Psoas muscle (tissue), 8 donors: ENCODE measurements at places on chromosomes 7 and 10.

DNA sequence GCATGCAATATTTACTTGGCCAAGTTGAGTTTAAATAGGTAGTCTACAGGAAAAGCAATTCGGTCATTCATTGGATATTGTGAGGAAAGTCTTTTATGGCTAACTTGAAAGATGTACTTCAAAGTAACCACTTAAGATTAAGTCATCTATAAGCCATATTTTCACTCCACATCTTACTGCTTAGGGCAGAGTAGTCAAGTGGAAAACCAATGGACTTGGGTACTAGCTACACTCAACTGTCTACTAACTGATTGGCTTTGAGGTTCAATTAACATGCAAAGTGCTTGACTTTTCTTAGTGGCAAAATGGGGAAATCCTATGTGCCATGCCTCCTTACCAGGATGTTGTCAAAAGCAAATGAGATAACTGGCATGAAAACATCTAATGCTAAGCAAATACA lies 51.0 kb downstream of the CAV1 start:
- no peak for DNase-seq

GRCh38 chr10:64071218-64071617 lies 550.0 kb downstream of the REEP3 start:
- no peak for DNase-seq

- no peak for DNase-seq
Measured at GRCh38 chr7:55235115-55235514, 130.0 kb upstream of the LANCL2 start.

DNA sequence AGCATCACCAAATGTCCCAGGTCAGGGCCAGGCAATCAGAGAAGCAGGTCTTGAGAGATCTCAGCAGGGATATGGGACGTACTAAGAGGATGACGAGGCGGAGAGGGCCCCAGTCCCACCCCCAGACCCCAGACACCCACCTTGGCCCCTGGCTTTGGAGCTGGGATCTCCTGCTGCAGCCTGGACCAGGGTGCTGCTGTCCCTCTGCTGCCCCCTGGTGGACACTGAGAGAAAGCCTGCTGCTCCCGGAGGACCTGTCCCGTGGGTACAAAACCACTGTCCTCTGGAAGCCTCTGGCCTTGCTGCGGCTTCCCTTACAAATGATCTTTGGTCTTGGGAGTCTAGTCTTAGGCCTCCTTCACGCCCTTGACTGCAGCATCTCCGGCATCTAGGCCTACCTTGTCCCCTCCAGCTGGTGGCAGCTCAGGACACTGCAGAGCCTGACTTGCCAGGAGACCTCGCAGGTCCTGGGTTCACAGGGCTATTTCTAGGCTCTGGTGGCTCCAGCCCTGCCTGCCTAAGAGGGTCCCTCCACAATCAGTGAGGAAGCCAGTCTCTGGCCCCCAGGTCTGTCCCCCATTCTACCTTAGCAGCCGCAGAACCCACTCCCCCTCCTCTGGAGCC lies 97.1 kb downstream of the RGS10 start:
- peak; percentile 91 for DNase-seq

GRCh38 chr7:22885797-22886261 lies 63.2 kb upstream of the TOMM7 start:
- DNase-seq: no peak

DNA sequence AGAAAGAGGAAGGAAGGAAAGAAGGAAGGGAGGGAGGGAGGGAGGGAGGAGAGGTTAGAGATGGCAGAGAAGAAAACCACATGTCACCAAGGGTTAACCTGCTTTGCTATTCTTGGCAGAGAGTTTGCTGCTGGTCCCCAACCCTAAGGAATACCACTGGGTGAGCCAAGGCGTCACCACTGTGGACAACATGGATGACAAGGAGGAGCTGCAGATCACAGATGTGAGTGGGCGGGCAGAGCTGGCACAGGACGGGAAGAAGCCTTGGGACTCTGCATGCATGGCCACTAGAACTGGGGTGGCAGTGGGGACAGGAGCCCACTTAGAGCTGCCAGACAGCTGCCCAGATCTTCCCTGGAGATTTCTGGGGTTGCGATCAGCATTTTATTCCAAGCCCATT lies 17.2 kb upstream of the MYH16 start:
- no peak for DNase-seq

DNA sequence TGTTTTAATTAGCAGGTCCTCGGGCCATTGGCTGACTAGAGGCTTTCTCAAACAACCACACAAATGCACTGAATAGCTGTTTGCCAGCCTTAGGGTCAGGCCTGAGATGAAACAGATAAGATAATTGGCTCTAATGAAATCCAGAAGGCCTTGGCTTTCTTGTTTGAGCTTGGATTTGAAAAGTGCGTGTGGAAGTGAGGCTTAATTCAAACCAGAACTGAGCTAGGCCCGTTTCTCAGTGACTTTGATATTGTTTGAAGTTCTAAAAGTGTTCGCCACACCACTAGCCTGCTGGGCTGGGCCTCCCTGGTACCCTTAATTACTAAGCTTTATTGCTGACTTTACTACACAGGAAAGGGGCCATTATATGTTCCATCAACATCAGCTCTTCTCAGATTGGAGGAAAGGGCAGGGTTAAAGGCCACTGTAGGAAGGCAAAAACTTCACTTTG lies 270.6 kb downstream of the TWIST1 start:
- DNase-seq: no peak

GRCh38 chr7:110870926-110871325 lies 220.0 kb upstream of the LRRN3 start:
- no peak for DNase-seq

DNA sequence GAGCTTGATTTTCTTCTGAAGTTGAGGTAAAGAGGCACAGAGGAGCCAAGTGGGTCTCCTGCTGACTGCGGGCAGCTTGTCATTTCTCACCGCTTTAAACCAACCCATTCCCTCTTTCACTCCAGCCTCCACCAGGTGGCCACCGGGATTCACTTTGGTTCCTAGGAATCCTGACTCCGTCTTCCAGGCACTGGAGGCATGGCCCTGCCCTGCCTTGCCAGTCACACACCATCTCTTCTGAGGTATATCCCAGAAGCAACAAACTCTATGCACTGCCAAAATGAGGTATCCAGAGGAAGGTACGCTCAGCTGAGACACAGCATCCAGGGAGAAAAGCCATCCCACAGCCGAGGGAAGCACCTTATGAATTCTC lies 280.8 kb downstream of the TNS3 start:
- DNase-seq: no peak

DNA sequence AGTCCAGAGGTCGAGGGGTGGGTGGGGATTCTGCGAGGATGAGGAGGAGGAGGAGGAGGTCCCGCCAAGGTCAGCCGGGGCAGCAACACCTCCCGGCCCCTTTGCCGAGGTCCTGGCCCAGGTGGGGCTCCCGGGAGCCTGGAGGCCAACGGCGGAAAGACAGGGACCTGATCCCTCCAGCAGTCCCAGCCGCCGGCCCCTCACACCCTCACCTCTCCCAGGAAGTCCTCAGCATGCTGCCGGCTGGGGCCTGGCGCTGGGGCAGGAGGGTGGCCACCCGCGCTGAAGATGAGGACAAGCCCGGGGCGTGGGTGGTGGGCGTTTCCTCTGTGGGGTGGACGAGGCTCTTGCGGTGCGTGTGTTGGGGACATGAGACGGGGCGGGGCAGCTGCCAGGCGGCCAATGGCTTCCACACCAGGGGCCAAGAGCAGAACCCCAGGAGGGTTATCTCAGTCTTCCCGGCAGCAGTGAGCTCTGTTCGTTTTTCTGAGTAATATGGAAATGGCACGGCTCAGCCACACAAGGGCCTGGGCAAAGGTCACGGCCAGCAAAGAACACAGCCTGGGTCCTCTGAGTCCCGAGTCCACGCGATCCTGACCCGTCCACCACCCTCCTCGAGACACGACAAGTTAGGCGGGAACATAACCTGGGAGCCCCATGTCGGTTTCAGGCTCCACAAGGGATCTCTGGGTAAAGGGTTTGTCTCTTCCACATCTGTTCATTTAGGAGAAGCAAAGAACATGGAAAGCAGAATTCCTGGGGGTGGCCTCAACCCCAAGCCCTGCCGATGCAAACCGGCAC lies 82.9 kb upstream of the PDGFA start:
- DNase-seq: no peak

DNA sequence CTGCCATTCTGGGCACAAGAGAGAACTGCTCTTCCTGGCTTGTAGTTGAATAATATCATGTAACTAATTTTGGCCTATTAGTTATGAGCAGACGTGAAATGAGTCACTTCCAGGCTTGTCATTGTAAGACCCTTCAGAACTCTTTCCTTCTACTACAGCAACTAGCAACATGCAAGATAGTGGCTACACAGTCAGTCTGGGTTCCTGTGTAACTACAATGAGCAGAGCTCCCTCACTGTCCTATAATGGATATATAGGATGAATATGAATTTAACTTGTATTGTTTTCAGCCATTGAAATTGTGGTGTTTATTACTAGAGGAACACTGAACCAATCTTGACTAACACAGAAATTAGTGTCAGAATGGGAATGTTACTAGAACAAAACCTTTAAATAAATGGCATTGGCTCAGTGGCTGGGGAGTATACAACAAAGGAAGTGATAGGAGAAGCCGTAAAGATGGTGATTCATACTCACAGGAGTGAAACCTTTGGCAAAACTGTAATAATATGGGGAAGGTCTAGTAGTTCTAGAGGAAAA lies 2.9 kb upstream of the MTPN start:
- no peak for DNase-seq

DNA sequence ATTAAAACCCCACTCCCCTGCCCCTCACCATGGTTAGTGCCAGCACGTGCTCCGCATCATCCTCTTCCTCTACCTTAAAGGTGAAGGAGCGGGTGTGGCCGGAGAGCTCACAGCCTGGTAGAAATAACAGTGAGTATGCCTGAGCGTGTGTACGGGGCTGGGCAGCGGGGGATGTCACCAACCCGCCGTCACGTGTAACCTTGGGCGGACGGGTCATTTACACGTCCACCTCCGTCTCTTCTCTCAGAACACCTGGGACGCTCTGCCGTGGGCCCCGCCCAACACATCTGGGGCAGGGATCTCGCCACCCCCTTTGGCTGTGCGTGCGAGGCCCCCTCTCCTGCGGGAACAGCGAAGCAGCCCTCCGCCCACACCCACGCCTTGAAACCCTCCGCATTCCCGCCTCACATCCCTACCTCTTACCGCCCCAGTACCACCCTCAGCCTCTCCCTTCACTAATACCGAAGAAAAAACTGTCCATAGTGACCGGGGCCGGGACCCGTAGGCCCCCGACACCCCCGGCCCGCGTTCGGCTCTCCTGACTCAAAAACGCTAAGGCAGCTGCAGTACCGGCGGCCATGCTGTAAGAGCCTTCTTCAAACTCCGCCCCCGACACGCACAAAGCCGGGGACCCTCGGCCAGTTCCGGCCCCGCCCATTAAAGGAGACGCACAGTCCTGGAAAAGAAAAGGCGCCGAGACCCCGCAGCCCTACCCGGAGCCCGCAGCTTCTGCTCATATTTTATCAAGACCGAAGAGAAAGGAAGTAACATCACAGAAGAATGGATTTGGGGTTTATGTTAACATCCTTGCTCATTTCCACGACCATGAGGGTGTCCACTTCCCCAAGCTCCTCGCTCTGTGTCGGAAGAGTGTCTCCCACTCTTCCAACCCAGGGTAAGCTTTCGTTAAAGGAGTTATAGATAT lies at the start of gene NPM3:
Gene NPM3, minus strand, starts transcription at position 636 of the 925 bp plus-strand sequence. Its CDS starts 56 bp downstream, at position 580.
- peak; percentile 84 for DNase-seq

DNA sequence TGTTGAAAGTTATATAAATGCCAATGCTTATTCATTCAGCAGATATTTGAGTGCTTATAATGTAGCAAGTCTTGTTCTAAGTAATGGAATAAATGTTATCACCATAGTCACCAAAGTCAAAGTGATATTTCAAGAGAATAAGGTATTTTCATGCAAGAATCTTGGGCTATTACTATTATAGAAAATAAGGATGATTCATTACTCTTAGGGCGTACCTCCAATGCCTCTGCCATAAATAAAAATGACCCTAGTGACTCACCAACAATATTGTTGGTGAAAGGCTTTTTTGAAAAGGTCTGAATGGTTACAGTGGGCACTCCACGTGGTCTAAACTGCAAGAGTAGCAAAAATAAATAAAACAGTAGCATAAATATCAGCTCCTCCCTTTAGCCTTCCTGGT lies 68.4 kb downstream of the RALA start:
- DNase-seq: no peak

DNA sequence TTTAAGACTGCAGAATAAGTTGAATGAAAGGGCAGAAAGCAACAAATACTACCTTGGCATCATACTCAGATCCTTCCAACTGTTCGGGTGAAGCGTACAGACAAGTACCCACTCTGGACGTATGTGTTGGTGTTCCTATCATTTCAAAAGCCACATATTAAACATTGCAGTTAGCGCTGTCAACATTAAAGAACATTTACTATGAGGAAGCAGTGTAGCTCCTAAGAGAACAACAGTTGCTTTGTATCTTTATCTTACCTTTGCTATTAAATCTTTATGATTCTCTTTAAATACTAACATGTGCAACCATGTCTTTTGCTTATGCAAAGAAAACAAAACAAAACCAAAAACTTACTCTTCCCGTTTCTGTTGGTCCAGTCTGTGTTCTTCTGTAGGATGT lies 2.6 kb upstream of the ANKRD61 start:
- DNase-seq: no peak

DNA sequence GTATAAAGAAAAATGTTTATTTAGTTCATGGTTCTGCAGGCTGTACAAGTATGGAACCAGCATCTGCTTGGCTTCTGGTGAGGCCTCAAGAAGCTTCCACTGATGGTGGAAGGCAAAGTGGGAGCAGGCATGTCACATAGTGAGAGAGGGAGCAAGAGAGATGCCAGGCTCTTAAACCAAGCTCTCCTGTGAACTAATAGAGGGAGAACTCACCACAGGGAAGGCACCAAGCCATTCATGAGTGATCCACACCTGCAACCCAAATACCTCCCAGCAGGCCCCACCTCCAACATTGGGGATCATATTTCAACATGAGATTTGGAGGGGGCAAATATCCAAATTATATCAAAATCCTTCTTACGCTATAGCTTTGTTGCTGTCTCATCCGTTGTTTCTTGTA lies 113.1 kb downstream of the CPED1 start:
- DNase-seq: no peak

DNA sequence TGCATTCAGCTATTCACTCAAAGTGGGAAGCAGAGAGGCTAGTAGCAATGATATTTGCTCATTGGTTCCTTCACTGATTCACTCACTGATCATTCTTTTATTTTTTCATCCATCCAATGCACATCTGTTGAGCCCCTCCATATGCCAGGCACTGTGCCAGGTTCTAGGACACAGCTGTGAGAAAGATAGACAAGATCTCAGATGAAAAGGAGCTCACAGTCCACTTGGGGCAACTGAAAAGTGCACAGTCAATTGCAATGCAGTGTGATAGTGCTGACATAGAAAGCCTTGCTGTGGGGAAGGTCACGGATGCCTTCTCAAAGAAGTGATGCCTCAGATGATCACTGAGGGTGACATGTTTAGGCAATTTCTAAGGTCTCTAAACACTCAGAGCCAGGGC lies 262.3 kb downstream of the PTEN start:
- DNase-seq: no peak

DNA sequence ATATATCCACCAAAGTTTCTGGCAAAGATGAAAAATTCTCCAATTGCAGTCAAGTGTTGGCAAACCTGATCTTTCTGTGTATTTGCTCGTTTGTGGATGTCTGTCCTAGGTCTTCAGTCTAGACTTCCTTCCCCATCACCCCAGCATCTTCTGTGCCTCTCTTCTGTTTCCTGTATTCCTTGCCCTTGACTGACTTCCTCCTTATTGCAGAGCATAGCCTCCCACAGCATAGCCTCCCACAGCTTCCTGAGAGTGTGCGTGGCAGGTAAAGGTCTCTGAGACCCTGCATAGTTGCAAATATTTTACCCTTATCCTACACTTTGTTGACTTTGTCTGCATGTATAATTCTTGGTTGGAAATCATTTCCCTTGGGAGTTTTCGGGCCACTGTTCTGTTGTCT lies 18.4 kb downstream of the SLC18A2 start:
- no peak for DNase-seq

- no peak for DNase-seq
Measured at GRCh38 chr10:119863951-119864565, 8.6 kb downstream of the MCMBP start.
